ENCODE measurements at places on chromosomes 2 and 18.

DNA sequence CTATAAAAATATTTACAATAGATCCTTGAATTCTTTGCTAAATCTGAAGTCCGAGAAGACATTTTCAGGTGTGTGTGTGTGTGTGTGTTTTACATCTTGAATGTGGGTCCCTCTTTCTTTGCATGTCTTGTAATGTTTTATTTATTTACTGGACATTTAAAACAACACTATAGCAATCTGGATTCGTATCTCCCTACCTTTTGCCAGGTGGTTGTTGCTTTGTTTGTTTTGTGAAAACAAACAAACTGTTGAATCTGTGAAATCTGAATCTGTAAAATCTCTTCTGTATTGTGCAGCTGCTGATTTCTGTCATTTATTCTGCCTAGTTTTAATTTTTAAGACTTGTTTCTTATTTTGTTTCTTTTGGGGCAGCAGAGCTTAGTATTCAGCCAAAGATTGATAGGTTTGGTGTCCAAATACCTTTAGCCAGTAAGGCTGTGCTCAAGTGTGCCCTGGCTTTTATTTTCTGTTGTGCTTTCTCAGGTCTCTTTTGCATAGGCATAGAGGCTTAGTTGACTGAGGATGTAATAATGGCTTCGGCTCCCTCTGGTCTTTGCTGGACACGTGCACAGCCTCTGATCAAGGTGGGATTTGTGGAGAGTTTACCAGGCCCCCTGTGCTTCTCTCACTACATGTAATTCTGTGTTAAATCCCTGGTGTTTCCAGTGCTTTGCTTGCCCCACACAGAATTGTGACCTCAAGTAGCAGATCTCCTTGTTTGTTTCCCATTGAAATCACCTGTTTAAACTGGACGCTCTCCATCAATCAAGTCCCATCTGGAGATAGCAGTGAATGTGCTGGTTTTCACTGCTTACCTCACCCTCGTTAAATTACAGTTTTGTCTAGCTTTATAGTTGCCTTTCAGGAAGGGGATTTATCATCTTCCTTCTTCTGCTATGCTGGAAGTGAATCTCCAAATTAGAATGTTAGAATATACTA, 71.1 kb downstream of the BIRC6 start:
- DNase-seq: no peak

- no peak for DNase-seq
These were observed 119.0 kb downstream of the GCA start for GRCh38 chr2:162462911-162463310.

- DNase-seq: no peak
These were observed 148.8 kb downstream of the GBX2 start for GRCh38 chr2:236019434-236019833.

DNA sequence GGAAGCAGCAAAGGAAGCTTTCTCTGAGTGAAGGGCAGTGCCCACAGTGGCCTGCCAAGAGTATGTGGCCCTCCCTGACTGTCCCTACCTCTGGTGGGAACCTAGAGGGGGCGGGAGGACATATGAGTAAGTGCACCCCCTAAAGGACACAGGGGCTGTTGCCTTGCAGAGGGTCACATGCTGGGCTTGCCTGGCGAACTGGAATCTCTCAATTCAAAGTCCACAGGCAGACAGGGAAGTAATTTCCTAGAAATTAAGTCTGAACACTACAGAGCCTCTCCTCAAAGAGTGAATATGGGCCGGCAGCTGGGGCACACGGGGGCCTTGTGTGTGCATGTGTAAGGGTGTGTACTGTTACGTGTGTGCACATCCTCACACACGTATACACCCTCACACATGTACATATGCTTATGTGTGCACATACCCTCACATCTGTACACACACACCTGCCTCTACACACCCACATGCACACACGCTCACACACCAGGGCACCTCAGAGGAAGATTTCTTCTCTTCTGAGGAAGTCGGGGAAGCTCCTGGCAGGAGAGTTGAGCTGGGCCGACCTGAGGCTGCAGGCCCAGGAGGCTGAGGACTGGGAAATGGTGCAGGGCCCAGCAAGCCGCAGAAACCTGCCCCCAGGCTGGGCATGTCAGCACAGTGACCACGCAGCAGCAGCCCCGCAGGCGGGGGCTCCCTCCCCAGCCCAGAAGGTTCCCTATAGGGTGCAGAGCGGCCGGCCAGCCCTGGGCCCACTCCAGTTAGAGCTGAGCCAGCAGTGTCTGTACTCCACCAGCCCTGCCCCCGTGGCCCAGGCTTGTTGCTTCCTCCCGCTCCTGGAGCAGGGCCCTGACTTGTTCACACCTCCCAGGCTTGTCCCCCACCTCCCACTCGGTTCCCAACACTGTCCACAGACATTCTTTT, 77.4 kb upstream of the TAF1B start:
- DNase-seq: no peak

DNA sequence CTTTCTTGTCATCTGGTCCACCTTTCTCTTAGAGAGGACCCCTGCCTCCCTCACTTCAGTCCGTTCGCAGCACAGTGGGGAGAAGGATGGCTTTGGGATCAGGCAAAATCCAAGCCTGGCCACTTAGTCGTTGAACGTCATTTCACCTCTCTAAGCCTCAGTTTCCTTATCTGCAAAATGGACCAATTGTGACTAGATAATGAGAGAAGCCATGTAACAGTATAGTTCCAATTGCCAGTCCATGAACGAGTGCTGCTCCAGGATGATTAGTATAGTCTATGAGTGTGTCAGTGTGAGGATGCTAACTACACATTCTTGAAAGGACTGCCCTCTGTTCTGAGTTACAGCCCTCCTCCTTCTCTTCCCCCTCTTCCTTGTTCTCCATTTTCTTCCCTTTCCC, 1.1 kb downstream of the INHA start:
- DNase-seq: no peak

DNA sequence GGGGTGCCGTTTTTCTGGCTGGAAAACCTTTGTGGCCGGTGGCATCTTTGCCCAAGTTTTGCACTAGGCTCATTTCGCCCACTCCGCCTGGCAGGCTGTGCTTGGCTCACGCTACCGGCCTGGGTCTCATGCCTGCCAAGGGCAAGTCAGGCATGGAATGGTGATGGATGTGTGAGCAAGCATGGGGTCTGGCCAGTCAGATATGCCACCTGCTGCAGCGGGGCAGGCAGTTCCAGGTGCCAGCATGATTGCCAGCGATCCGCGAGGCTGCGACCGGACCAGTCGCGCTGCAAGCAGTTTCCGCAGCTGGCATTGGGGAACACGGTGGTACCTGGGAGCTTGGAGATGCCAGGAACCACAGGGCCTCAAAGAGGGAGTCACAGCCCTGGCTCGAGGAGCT, 40.6 kb downstream of the TAF1B start:
- DNase-seq: no peak

- no peak for DNase-seq
These were observed 141.6 kb downstream of the SP3 start for GRCh38 chr2:173823543-173823939.

DNA sequence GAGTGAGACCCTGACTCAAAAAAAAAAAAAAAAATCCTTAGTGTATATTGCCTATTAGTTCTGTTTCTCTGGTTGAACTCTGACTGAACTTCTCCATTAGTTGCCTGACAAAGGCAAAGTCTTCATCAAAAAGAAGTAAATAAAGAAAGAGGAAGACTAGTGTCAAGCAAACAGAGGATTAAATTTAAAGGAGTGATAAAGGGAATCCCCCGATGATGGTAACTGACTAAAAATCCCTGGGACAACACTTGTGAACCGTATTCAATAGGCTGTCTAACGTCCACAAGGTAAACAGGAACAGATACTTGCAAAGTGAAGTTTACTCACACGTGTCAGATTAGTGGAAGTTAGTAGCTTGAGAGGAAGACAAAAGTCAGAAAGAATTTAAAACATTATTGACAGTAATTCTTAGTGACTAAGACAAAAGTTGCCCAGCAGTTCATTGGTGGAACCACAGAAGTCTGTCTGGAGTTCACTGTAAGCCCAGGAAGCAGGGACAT, 26.2 kb upstream of the SPOPL start:
- no peak for DNase-seq

- DNase-seq: no peak
These were observed 63.4 kb downstream of the NCKAP5 start for GRCh38 chr2:133504566-133505505.

DNA sequence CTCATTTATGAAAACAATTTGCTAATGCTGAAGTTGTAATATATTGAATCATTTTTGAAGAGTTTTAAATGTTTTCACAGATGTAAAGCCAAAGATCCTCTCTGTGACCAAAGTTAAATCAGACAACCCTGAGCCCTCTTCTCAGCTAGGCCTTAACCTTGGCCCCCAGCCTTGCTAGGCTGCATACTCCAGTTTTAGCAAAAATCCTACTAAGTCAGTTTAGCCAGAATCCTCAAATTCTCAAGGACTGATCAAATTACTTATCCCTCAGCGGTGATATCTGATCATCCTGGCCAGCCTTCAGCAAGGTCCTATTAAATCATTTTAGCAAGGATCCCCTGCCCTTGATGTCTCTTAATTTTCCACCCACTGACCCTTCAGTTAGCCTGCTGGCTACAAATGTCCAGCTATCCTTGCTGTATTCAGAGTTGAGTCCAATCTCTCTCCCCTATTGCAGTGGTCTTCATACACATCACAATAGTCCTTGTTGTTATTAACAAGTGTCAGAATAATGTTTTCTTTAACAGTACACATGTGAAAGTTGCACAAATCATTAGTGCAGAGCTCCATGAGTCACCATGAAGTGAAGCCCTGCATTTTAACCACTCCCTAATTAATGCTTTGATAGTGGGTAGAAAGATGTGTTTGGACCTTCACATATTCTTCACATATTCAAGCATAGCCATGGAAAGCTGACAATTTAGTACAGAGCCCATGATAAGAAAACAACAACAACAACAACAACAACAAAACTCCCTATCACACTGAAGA, 206.4 kb downstream of the NBAS start:
- DNase-seq: no peak

DNA sequence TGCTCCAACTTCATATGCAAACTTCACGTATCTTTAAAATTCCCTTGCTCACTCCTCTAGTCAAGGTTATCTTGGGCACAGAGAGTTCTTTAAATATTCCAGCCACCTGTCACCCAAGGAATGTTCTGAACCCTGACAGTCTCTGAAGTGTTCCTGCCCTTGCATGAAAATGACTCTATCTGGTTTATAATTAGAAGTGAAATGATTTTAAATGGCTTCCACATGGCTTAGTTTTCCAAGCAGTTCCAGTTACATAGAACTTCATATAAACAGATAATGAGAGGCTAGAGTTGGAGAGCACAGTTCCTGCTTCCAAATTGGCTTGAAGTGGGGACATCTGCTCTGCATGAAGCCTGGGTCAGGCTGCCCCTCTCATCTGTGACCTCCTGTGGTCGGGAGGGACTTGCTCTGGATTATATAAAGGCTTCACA, 81.9 kb downstream of the SLC4A3 start:
- DNase-seq: no peak

- no peak for DNase-seq
These were observed 35.9 kb downstream of the NCK2 start for GRCh38 chr2:105780606-105781005.

GRCh38 chr2:27664154-27664574, 475 bp downstream of the SLC4A1AP start:
- no peak for DNase-seq

GRCh38 chr18:77061281-77061945, 71.2 kb downstream of the MBP start:
- DNase-seq: no peak

DNA sequence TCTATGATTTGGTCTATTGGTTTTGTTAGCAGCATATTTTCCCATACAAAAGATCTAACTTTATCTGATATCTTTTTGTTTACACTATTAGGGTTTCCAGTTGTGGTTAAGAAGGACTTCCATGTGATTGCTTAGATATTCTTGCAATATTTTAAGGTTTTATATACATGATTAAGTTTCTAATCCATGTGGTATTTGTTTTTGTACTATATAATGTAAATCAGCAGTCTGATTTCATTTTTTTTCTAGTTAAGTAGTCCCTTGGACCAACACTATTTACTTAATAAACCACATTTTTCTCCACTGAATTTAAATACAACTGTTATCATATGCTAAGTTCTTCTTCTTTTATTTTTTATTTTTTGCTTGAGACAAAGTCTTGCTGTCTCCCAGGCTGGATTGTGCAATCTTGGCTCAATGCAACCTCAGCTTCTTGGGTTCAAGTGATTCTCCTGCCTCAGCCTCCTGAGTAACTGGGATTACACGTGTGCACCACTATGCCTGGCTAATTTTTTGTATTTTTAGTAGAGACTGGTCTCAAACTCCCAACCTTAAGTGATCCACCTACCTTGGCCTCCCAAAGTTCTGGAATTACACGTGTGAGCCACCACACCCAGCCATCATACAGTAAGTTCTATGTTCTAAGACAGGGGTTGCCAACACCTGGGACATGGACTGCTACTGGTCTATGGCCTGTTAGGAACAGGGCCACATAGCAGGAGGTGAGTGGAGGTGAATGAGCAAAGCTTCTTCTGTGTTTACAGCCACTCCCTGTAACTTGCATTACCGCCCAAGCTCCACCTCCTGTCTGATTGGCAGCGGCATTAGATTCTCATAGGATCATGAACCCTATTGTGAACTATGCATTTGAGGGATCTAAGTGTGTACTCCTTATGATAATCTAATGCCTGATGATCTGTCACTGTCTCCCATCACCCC, 58.5 kb upstream of the RAB27B start:
- no peak for DNase-seq

DNA sequence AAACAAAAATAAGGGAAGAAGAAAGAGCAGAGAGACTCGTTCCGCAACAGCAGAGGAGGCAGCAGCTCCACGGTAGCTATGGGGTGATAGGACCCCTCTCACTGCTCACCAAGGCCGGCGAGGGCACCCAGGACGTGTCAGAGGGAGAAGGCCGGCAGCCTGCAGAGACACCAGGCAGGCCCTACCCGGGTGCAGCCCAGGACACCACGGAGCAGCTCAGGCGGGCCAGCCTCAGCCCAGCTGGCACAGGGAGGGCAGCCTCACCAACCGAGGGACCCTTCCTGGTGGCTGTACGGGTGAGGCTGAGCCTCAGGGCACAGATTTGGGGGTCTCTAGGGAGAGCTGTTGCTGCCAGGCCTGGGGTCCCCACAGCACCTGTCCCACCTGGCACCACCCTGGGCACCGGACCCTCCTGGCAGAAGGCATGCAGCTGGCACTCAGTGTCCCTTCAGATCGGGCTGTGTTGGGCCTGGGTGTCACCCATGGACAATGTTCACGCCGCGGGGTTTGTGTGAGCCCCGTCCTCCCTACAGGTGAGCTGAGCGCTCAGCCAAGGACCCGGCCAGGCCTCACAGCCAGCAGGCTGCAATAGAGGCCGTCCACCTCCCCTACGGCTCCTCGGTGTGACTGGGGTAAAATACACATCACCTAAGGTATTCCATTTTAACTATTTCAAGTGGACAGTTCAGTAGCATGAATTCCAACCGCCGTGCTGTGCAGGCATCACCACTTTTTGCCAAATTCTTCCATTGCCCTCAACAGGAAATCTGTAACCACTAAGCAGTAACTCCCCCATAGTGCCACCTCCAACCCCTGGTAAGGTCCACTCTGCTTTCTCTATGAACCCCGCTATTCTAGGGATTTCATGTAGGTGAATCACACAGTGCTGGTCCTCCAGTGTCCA, 21.6 kb downstream of the KCNG2 start:
- DNase-seq: no peak

GRCh38 chr18:63073481-63073880, 246.1 kb downstream of the BCL2 start:
- DNase-seq: no peak
